Stimulated activated CD8-positive, alpha-beta memory T cell treated with anti-CD3 and anti-CD28 coated beads, Interleukin-2, amount 100 ng/mL, for 48 hours (primary cell): ENCODE measurements at places on chromosomes 5 and 9.

- no peak for DNase-seq
Measured at GRCh38 chr5:126647071-126647470, 46.3 kb downstream of the PHAX start.

DNA sequence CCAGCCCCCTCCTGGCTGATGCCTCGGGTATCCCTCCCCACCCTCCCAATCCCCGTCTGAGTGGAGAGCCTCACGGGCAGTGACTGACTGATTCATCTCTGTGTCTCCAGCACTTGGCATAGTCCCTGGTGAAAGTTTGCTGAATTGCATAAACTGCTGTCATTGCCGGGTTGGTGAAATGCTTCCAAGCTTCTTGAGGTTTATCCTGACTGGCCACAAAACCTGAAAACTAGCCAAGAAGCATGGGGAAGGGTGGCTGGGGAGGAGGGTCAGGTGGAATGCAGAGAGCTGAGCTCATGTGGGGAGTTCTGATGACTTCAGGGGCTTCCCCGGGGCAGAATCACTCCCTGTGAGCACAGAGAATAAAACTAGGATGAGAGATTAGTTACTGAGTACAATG, 56.9 kb upstream of the GGTA1 start:
- no peak for DNase-seq

DNA sequence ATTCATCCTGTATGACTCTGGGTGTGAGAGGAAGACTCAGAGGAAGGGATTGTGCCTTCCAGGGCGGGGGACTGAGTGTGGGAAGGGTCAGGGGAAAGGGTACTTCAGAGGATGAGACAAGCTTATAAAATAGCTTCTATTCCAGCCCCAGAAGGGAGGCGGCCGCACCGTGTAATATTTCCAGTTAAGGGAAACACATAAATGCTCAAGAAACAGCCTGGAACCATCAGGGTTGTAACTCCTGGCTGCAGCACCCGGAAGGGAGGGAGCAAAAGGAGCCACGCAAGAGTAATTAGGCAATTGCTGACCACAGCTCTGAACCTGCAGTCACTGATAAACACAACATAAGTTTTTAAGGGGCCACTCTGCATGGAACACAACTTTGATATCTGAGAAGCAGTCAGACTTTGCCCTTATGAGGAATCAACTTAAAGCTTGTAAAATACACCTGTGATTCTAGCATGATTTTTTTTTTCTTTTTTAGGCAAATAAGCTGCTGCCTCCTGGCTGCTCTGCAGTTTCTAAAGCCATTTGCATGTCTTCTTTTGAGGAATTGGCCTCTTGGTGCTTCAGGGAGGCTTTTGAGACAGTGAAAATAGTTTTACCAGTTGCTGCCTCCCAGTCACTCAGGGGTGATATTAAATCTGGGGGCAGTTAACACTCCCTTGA, 382.7 kb downstream of the ENC1 start:
- no peak for DNase-seq

- no peak for DNase-seq
Measured at GRCh38 chr5:142610176-142611001, 75.5 kb downstream of the FGF1 start.

DNA sequence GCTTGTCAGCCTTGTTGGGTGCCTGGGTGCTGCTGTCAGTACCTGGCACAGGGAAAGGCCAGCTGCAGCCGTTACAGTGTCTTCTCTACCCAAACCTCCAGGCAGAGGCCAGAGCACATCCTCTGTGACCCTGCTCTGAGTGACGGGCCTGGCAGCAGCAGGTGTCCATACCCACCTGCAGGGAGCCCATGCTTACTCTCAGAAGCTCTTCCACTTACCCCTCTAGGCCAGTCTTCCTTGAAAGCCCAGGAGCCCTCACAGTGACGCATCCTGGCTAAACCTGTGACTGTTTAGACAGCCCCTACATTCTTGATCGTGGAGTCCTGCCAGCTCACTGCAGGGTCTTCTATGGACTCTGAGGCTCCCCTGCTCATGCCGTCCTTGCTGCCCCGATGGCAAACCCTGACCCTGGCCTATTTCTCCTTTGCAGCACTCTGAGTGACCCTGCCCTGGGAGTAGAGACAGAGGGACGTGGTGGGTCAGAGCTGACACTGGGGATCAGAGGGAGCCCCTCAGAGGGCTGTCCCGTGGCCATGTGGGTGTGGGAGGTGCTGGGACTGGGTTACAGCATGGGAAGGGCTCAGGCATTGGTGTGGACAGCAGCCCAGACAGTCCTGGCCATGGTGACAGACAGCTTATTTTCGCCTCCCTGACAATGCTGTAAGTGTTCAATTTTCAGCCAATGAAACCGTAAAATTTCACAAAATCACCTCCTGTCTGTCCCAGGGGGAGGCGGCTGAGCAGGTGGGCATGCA, 67.6 kb upstream of the RNF130 start:
- DNase-seq = no peak

- peak; percentile 8 for DNase-seq
Measured at GRCh38 chr9:73219985-73220626, 68.4 kb downstream of the ANXA1 start.

DNA sequence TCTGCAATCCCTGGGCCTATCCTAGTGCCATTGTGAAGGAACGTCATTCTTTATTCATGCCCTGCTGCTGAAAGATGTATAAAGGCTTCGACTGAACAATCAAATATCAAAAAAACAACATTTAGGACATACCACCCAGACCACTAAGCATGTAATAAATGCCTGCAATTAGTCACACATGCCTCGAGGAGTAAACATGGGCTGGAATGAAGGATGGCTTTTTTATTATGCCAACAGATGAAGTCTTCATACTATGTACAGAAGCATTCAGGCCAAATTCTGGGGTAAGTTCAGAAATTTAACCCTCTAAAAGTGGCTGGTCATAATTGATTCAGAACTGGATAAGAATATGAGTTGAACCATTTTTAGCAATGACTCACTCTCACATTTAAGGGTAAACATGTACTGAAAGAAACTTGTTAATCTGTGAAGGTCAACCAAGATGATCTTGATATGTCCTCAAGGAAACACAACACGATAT, 38.1 kb downstream of the FAM240B start:
- DNase-seq = no peak

DNA sequence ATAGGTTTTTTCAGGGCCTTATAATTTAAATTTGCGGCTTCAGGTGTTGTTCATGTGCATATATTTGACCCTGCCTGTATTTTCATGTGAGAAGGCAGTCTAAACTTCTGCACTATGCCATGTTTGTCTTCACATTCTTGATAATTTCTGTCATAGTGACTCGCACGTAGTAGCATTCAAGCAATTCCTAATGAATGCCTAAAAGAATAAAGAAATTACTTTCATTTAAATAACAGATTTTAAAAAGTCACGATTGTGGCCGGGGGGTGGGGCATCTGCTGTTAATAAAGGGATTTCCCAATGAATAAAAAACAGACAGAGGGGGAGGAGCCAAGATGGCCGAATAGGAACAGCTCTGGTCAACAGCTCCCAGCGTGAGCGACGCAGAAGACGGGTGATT, 318.0 kb downstream of the ADAMTS6 start:
- DNase-seq = no peak

GRCh38 chr9:27537027-27537435, 7.4 kb upstream of the MOB3B start:
- DNase-seq = no peak

GRCh38 chr9:112380825-112381221, 915 bp downstream of the HSDL2 start:
- no peak for DNase-seq

- no peak for DNase-seq
Measured at GRCh38 chr5:109964136-109964535, 274.4 kb downstream of the MAN2A1 start.

DNA sequence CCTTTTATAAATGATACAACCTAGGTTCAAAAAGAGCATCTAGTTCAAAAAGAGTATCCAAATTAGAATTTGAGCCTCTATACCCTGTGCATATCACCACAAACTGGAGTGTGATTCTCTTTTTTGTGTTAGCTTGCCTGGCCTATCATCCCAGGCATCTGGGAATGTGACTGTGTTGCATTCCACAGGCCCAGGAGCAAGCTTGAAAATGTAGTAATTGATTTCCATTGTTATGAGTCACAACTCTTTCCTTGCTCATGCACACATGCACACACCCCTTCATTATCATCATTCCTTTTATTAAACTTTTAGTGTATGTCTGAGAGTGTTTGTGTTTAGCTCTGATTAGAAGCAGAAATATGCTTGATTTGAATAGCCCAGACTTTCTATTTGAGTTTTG, 75.2 kb downstream of the FCHO2 start:
- no peak for DNase-seq

- DNase-seq = no peak
Measured at GRCh38 chr5:72314571-72315172, 5.4 kb downstream of the MRPS27 start.

DNA sequence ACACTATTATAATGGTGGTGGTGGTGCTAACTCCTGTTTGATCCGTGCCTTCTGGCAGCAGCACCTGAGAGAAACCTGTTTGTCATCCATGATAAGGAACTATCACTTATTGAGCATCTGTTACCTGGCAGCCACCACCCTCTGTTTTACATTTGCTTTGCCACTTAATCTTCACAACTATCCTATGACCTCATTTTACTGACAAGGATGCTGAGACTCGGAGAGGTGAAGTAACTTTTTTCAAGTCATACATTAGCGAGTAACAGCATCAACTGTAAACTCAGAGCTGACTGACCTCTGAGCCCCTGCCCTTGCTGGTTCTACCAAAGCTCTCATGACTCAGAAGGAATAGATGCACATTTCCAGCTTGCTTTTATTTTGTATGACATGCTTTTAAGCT, 81.1 kb downstream of the EGFLAM start:
- DNase-seq = no peak

GRCh38 chr9:89884356-89885083, 279.7 kb downstream of the GADD45G start:
- no peak for DNase-seq

DNA sequence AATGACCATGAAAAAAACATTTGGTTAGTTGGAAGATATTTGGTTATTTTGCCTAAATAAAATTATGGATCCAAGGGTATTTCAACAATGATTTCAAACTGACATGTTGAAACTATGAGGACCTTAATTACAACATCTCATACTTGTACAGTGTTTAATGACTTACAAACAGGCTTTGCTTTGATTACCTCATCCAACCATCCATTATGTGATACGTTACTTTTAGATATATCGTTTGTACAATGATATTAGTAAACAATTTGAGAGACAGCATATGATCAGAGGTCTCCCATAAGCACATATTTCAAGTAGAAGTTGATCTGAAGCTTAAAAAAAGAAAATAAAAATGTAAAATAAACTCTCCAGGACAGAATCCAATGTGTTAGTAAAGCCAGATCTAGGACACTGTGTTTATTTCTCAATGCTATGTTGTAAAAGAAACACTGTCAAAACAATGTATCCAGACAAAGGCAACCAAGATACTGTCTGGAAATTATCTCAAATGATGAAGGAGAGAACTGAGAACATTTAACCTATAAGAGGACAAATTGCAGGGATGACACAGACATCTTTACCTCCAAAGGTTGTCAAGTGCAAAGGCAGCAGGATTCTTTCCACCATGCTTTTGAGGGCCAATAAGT, 116.0 kb upstream of the TARS1 start:
- no peak for DNase-seq

DNA sequence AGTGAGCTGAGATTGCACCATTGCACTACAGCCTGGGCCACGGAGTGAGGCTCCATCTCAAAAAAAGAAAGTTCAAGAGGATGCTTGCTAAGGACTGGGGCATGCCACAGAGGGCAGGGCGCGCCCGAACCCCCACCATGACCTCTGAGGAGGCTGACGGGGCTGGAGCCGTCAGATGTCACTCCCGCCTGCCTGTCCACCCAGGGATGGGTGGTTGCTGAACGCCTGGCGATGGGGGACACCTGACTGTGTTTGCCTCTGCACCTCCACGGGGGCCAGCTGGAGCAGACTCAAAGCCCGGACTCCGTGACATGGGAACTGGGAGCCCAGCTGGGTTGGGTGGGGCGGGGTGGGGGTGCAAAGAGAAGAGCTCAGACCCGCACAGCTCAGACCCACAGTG, 31.9 kb downstream of the ADAMTSL2 start:
- DNase-seq = no peak

DNA sequence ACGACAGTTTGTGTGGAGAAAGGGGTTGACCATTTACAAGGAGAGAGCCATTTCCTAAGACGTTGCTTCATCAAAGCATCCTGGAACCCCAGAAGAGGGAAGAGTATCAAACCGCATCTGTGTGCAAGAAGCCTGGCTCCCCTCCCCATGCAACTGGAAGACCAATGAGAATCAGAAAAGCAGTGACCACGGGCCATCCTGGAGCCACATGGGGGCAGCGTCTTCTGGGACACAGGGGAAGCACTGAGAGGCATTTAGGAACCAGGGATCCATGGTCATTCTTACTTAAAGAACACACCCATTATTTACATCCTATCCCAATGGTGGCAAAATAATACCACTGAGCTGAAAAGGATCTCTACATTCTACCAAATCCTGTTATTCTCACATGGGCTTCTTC, 29.3 kb downstream of the SEMA5A start:
- no peak for DNase-seq

GRCh38 chr5:168852329-168852728, 273.2 kb upstream of the PANK3 start:
- no peak for DNase-seq

DNA sequence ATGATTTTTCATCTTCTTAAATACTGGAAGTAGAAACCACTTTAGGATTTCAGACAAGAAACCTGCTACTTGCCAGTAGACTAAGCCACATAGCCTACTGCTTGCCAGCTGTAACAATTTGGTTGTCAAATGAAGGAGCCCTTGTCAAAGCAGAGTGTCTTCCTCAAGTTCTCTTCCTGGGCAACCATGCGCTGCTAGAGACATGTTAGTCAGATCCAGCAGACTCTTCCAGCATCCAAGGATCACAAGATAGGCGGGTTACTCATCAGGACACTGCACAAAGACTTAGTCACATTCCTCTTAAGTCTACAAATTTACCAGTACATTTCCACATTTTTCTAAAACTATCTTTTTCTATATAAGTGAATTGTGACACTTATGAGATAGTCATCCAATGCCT, 24.4 kb downstream of the SKIC3 start:
- no peak for DNase-seq

GRCh38 chr9:21591221-21592062, 109.3 kb upstream of the IFNE start:
- DNase-seq = peak; percentile 43

GRCh38 chr5:104178829-104179456, 616.4 kb upstream of the NUDT12 start:
- DNase-seq = no peak

GRCh38 chr5:74201334-74202081, 439.0 kb downstream of the ENC1 start:
- no peak for DNase-seq
